Activated T-helper 17 cell treated with anti-CD3 and anti-CD28 coated beads, Interleukin-2, amount 50 U/mL, for 72 hours (primary cell): ENCODE measurements at places on chromosomes 12 and 14. TPM values are rescaled to one million over a fixed set of nuclear protein-coding genes. Genes with fewer than 3 reads are reported as not detected.

Gene DYRK2
- 16.6 TPM for total RNA-seq

Gene STYX
- total RNA-seq = 13.4 TPM

Gene TAS2R42
- total RNA-seq = not detected

Gene TDRD9
- total RNA-seq = not detected

Gene MON2
- 40.4 TPM for total RNA-seq

Gene NINJ2
- 19.9 TPM for total RNA-seq

Gene KRT81
- not detected for total RNA-seq

Gene YAF2
- total RNA-seq = 31.7 TPM

Gene DPF3
- total RNA-seq = 0.30 TPM

GRCh38 chr12:85644508-85644907 lies 191.7 kb downstream of the RASSF9 start:
- no peak for ATAC-seq

DNA sequence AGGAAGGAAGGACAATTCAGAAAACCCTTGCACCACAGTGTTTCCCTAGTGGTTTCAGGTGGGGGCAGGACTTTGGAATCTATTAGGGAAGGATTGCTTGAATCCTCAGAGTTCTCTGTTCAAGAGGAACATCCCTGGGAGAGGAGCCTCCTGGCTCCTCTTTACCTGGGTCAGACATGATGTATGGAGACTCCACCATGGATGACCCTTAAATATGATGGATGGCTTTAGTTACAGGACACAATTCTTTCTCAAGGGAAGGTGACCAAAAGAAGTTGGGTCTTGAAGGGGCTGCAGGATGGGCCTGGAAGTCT lies 396.6 kb downstream of the NRXN3 start:
- ATAC-seq = no peak

GRCh38 chr14:55239320-55239719 lies 31.9 kb upstream of the FBXO34 start:
- no peak for ATAC-seq

GRCh38 chr14:56341766-56342493 lies 223.7 kb downstream of the PELI2 start:
- ATAC-seq = no peak

- ATAC-seq = no peak
These were observed 193.6 kb upstream of the GARIN6 start for GRCh38 chr12:99453836-99454538.

- no peak for ATAC-seq
These were observed 6.6 kb upstream of the CSAD start for GRCh38 chr12:53187145-53187899.

- ATAC-seq = no peak
These were observed 146.5 kb downstream of the KIF26A start for GRCh38 chr14:104284636-104285507.

DNA sequence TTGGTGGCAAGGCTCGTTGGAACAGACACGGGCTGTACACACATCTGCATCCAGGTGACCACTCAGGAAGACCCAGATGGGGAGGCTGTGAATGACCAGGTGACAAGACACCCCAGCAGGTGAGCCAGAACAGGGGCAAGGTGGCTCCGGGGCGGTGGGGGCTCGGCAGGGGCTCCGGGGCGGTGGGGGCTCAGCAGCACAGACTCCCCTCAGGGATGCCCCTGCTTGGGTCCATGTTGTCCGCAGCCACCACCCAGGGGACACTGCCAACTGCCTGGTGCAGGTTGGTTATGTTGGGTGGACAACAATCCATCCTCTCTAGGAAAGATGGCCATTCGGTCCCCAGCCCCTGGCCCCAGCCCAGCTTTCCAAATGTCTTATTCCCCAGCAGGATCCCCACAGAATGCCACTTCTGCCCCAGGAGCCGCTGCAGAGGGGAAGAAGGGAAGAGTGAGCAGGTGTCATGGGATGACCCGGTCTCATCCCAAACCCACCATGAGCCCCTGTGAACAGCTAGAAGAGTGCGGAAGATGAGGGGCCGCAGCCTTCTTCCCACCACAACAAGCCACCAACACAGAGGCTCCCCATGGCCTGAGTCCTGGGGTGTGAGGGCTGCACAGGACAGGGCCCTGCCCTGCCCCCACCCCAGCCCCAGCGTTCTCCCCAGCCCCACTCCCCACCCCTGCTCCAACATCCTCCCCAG lies 31.4 kb upstream of the C14orf180 start:
- ATAC-seq = no peak

GRCh38 chr12:47388712-47389111 lies 309.0 kb upstream of the AMIGO2 start:
- ATAC-seq = no peak

DNA sequence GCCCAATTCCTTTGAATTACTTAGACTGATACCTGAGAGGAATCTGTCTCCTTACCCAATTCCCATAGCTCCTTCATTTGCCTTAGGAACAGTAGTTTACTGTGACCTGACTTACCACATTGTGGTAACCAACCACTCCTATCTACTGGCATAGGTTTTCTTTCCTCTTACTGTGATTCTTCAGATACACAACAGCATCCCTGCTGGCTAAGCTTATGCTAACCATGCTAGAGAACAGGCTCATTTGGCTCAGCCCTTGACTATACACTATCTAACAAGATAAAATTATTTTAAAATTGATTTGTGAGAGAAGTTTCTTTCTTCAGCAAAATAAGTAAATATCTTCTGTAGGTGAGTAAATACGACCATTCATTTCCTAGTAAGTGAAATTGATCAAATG lies 320.4 kb upstream of the DDHD1 start:
- no peak for ATAC-seq

GRCh38 chr14:89848165-89848564 lies 106.4 kb downstream of the EFCAB11 start:
- ATAC-seq = no peak

DNA sequence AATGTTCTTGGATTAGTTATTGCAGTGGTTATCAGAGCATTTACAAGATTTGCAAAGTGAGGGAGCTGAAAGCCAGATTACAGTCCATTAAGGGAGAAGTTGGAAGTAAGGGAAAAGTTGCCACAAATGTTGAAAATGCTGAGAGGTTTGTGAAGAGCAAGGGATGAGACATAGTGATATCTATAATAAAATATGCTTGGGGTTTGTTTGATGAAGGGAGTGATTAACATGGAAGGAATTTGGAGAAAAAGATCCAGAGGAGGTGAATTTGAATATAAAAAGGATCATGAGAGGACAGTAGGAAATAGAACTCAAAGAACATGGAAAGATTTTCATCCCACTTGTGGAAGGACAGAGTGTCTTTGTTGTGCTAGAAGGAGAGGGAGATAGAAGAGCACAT lies 19.3 kb upstream of the CCER1 start:
- no peak for ATAC-seq

- no peak for ATAC-seq
These were observed 75.9 kb downstream of the DACT1 start for GRCh38 chr14:58713677-58714076.

GRCh38 chr12:98424726-98425401 lies 90.5 kb upstream of the TMPO start:
- ATAC-seq = peak; percentile 78

DNA sequence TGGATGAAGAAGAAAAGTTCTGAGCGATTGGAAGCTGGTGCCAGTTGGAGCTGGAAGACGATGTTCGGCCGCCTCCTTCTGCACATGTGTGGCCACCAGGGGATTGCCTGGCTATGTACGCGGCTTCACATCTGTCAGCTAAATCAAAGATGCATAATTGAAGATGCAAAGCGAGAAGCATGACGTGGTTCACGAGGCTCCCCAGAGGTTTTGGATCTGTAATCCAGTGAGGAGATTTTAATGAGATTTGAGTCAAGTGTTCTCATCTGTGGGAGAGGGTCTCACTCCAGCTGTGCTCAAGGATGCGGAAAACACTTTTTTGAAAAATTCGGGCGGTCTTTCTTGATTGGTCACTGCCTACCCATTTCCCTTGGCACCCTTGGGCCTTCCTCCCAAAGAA lies 94.6 kb downstream of the PAX9 start:
- no peak for ATAC-seq

DNA sequence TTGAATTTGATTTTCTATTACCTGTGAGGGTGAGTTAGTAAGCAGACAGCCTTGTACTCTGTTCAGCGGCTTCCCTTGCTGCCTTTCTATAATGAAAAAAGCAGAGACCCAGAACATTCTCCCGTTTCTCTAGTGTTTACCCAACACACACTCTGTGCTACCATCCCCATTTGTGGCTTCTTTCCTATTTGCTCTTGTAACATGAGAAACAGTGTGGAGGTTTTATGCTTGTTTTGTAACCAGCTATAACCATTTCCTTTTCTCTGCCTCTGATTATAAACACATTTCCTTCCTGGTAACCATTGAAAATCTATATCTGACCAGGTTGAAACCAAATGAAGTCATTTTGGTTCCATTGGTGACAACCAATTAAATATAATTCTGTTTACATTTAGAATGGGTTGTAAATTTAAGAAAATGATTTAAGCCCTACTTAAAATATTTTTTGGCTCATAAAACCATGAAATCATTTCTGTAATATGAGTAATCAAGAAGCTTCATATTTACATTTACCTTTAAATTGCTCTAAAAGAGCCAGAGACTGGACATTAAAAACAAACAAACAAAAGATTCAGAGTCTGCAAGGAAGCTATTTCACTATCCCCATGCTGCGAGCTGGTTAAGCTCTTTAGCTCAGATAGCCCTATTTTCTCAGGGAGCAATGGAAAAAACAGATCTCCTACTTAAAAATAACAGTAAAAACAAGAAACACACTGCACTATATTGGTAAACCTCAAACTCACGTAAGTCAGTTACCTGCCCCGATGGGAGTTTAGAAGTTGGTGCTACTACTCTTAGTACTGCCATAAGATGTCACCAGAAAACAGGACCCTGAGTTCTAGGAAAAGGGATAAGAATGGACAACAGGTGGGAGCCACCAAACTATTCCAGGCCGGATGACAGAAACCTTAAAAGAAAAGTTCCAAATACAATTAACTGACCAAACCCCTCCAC lies 206.5 kb upstream of the EEA1 start:
- peak; percentile 75 for ATAC-seq

DNA sequence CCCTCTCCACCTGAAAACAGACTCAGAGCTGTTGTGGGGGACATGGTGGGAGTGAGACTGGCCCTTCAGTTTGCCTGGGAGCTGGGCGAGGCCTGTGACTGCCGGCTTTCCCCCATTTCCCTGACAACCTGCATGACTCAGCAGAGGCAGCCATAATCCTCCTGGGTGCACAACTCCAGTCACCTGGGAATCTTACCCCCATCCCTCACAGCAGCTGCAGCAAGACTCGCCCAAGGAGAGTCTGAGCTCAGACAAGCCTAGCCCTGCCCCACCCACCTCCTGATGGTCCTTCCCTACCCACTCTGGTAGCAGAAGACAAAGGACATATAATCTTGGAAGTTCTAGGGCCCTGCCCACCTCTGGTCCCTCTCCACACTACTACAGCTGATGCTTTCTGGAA lies 207.3 kb upstream of the ARID2 start:
- ATAC-seq = no peak

GRCh38 chr14:24055971-24056799 lies 4.4 kb downstream of the CARMIL3 start:
- no peak for ATAC-seq

GRCh38 chr12:105485921-105486320 lies 155.4 kb downstream of the C12orf75 start:
- ATAC-seq = no peak

DNA sequence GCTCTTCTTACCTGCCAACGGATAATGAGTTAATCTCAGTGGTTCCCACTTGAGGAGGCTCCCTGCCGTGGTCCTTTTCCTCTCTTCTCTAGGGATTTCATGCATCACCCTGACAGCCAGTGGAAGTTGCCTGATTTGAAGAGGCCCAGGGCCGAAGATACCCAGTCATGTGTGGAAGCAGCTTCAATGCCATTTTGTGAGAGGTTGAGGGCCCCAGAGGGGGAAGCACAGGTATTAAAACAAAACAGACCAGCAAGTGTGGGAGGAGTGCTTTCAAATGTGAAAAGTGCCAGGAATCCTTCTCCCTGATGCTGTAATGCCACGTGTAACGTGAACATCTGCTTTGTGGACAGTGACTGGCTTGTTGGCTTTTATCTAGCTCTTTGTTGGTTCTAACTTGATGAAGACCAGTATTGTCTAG lies 1.5 kb downstream of the TCP11L2 start:
- ATAC-seq = no peak

GRCh38 chr12:6570264-6570887 lies 2.3 kb upstream of the NOP2 start:
- ATAC-seq = no peak

DNA sequence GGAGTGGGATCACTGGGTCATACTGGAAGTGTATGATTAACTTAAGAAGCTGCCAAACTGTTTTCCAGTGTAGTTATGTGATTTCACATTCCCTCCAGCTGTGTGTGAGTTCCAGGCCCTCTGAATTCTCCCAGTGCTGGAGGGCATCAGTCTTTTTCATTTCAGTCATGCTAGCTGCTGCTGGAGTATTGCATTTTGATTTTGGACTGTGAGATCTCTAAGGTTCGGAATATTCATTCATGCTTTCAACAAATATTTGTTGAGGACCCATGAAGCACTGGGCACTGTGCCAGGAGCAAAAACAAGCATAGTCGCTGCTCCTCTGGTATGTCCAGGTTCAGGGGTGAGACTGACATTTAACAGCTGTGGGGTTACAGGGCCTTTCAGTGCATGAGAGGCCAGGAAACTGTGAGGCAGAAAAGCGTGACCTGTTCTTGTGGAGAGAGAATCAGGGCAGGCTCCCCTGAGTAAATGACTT lies 133.2 kb downstream of the SCARB1 start:
- ATAC-seq = no peak

- ATAC-seq = peak; percentile 68
These were observed at the start of gene AKT1 for GRCh38 chr14:104794993-104795780. TSS of gene AKT1 (minus strand) at chr14:104795748. CDS start at chr14:104792643, 3,105 bp downstream.

GRCh38 chr12:29287622-29288021 lies 93.3 kb downstream of the ERGIC2 start:
- no peak for ATAC-seq

DNA sequence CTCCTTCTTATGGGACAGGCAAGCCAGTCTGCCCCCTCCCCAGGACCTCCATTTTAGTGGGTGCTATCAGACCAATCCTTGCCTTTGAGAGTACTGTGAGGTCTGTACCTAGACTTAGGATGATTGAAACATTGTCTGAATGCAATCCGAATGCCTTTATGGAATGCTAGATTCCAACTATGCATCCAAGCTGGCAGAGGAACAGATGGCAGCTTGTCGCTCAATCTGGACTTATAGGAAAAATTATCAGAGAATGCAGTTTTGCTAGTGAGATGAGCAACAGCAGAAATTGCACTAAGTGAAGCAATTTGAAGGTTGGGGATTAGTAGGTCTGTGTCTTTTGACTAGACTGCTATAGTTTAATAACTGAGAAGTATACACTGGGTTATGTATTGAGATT lies 109.1 kb downstream of the DYRK2 start:
- ATAC-seq = no peak

- ATAC-seq = no peak
These were observed 89.7 kb downstream of the CAND1 start for GRCh38 chr12:67358781-67359338.
